ENCODE measurements at places on chromosomes 12 and 14. TPM values are rescaled to one million over a fixed set of nuclear protein-coding genes. Genes with fewer than 3 reads are reported as not detected.

The INSM2 gene
- total RNA-seq, result not detected

The RFX4 gene
- total RNA-seq, result not detected

The PTPRR gene
- total RNA-seq, result 3.2 TPM

The GPR84 gene
- total RNA-seq, result not detected

The CLEC2A gene
- not detected for total RNA-seq

The NFATC4 gene
- 25.8 TPM for total RNA-seq

The ERP27 gene
- 0.09 TPM for total RNA-seq

The BTBD6 gene
- total RNA-seq, result 50.4 TPM

The POTEM gene
- not detected for total RNA-seq

The MARCHF9 gene
- 3.2 TPM for total RNA-seq

The TPH2 gene
- total RNA-seq, result not detected

The ARHGEF40 gene
- total RNA-seq, result 4.2 TPM

The LTB4R2 gene
- total RNA-seq, result 2.9 TPM

The PROX2 gene
- not detected for total RNA-seq

The NCAPD2 gene
- 52.2 TPM for total RNA-seq

The CACNA2D4 gene
- 0.81 TPM for total RNA-seq

The HAL gene
- 0.54 TPM for total RNA-seq

The POTEG gene
- not detected for total RNA-seq

The PALS1 gene
- 21.8 TPM for total RNA-seq

The P2RX2 gene
- total RNA-seq, result not detected

The ASB2 gene
- not detected for total RNA-seq

The GPR68 gene
- total RNA-seq, result 1.3 TPM

The SLC6A15 gene
- total RNA-seq, result 0.18 TPM

The DHRS2 gene
- not detected for total RNA-seq

The MON2 gene
- total RNA-seq, result 35.5 TPM

The CPNE6 gene
- not detected for total RNA-seq

The KRT75 gene
- not detected for total RNA-seq

The EID3 gene
- total RNA-seq, result 4.1 TPM

The FGF6 gene
- total RNA-seq, result not detected

The GPRC5D gene
- not detected for total RNA-seq

The B4GALNT1 gene
- 0.18 TPM for total RNA-seq

The IAPP gene
- total RNA-seq, result not detected

The PDE3A gene
- total RNA-seq, result 14.8 TPM

The KRT71 gene
- not detected for total RNA-seq

The CLEC4D gene
- total RNA-seq, result not detected

The PPP1CC gene
- 124 TPM for total RNA-seq

The GLRX5 gene
- total RNA-seq, result 34.6 TPM

The SLC7A8 gene
- total RNA-seq, result 0.63 TPM

The LHX5 gene
- total RNA-seq, result not detected

The TMEM106C gene
- 65.9 TPM for total RNA-seq

The OTX2 gene
- not detected for total RNA-seq

The GMFB gene
- total RNA-seq, result 54.3 TPM

The PRB2 gene
- not detected for total RNA-seq

The CELA1 gene
- not detected for total RNA-seq

The GPR135 gene
- 0.72 TPM for total RNA-seq

The CYP46A1 gene
- 0.09 TPM for total RNA-seq

The CLEC7A gene
- 0.09 TPM for total RNA-seq

The GNPNAT1 gene
- 36.6 TPM for total RNA-seq

The STYK1 gene
- total RNA-seq, result 19.5 TPM

Data from endothelial cell of coronary artery (primary cell).